ENCODE measurements at places on chromosomes 6 and 20.

DNA sequence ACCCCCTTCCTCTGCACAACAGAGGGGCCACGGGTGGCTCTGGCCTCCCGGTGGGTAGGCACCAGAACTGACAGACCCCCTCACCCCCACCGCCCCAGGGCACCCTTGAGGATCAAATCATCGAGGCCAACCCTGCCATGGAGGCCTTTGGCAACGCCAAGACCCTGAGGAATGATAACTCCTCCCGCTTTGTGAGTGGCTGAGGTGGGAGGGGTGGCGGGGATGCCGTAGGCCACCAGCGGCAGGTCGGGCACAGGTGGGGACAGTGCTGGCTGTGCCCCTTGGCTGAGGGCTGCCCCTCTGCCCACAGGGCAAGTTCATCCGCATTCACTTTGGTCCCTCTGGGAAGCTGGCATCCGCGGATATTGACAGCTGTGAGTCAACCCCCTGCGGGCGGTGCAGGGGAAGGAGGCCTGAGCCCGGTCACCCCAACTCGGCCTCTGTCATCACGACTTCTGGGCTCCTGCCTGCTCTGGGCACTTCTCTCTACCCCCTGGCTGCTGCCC lies 29.1 kb downstream of the MYH7B start:
- DNase-seq, result no peak

GRCh38 chr6:149138089-149138488 lies 179.4 kb upstream of the TAB2 start:
- DNase-seq, result no peak

DNA sequence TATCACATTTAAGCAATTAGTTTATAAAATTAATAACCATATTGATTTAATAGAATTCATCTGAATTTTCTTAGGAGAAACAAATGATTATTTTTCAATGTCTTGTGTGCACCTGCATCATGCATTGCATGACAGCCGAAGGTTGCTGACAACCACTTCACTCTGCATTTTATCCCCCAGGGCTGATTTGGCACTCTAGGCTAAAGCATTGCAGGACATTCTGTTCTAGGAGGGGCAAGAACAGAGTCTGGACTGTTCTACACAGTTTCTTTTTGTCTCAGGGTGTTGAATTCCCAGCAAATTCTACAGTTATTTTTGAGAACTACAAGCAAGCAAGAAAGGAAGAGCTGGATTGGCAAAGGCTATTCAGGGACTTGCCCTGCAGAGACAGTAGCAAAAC lies 570.4 kb upstream of the EYS start:
- DNase-seq, result no peak

- no peak for DNase-seq
Observed at GRCh38 chr6:73985891-73986290, 289.9 kb downstream of the CD109 start.

- DNase-seq, result no peak
Observed at GRCh38 chr20:61835301-61835700, 230.4 kb downstream of the TAF4 start.

All from activated CD8-positive, alpha-beta memory T cell treated with anti-CD3 and anti-CD28 coated beads, Interleukin-2, amount 50 U/mL, for 4 hours (primary cell).